ENCODE measurements at places on chromosomes 4 and X.

- DNase-seq: no peak
Observed at GRCh38 chr4:167210166-167210565, 24.1 kb downstream of the SPOCK3 start.

DNA sequence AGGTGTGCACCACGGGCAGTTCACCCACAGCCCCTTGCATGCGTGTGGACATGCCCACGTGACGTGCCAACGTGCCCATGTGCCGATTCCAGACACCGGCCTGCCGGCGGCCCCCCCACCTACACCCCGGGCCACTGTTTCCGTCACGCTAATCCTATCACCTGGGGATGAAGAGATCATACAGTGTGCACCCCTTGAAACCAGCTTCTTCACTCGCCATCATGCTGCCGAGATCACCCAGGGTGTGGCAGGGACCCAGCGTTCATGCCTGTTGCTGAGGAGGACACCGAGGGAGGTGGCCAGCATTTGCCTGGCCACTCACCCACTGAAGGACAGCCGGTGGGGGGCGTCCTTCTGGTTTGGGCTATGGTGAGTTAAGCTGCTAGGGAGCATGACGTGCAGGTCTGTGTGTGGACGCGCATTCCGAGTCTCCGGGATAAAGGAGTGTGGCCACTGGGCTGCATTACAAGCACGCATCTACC is 14.1 kb downstream of the CTBP1 start:
- DNase-seq: no peak

GRCh38 chr4:107939307-107939706 is 8.0 kb downstream of the CYP2U1 start:
- DNase-seq: no peak

DNA sequence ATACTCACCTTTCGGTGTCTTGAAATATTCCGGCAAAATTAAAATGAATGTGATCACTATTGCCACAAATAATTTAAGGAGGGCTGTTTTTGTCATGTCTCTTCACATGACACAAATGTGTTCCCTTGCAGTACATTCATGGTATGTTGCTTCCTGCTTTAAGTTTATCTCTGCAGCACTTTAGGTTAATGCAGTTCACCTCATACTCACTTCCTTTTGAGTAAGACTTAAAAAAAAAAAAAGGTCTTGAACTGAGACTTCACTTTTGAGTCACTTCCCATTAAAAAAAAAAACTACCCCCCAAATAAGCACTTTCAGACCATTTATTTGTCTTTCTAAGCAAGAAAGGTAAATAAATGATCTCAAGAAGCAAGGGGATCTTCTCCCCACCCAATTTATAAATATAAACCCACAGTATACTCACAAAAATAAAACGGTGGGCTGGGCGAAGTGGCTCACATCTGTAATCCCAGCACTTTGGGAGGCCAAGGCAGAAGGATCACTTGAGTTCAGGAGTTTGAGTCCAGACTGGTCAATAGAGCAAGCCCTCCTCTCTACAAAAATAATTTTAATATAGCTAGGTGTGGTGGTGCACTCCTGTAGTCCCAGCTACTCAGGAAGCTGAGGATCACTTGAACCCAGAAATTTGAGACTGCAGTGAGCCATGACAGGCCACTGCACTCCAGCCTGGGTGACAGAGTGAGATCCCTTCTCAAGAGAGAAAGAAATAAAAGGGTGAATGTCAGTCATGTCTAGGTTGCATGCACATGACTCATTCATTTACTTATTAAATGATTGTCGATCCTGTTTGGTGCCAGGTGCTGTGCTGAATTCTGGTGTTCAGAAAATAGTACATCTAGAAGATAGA is at the start of gene TMEM156:
TSS of gene TMEM156 (minus strand) at position 192 of the 868 bp plus-strand sequence. CDS start at position 96, 96 bp downstream.
- DNase-seq: peak; percentile 56

DNA sequence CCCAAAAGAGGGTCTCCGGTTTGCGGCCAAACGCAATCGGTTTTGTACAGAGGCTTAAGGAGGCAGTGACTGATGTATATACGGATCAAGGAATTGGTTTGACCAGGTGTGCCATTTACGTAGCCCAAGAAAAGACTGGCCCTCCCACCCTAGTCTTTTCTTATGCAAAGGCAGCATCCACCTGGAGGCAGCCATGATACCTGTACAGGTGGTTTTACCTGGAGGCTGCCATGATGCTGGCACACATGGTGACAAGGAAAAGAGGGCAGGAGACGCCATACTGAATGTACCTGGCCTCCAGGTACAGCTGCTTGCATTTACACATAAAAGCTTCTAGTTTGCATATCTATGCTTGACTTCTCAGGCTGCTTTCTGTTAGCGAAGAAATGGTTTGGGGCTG is 917.7 kb upstream of the INTU start:
- no peak for DNase-seq

- no peak for DNase-seq
Observed at GRCh38 chr4:119000400-119000799, 111.7 kb downstream of the SYNPO2 start.

DNA sequence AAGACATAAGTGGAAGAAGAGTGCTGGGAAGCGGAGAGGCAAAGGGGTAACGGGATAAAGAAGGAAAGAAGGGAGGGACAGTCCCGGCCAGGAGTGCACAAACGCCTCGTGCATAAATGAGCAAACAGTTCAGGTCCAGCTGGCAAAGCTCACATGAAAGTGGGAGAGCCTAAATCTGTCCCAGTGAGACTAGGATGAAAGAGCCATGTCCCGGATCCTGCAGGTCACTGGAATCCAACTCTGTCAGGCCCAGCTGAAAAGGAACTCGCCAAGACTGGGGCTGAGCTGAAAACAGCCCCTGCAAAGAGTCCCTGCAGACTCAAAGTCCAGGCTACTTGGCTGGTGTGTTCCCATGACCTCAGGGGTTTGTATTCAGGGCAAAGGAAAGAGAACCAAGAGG is 38.0 kb upstream of the CRMP1 start:
- no peak for DNase-seq

DNA sequence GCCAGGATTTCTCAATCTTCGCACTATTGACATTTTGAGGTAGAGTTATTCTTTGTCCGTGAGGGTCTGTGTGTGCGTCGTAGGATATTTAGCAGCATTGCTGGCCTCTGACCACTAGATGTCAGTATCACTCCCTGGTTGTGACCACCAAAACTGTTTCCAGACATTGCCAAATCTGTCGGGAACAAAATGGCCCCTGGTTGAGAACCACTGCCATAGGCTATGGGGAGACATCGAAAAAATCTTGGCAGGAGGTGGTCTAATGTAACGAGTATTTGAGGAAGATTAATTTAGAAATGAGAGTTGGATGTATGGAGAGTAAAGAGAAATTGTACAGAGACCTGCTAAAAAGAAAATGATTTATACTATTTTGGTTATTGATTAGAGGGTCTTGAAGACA is 108.4 kb downstream of the DOCK11 start:
- DNase-seq: peak; percentile 72

DNA sequence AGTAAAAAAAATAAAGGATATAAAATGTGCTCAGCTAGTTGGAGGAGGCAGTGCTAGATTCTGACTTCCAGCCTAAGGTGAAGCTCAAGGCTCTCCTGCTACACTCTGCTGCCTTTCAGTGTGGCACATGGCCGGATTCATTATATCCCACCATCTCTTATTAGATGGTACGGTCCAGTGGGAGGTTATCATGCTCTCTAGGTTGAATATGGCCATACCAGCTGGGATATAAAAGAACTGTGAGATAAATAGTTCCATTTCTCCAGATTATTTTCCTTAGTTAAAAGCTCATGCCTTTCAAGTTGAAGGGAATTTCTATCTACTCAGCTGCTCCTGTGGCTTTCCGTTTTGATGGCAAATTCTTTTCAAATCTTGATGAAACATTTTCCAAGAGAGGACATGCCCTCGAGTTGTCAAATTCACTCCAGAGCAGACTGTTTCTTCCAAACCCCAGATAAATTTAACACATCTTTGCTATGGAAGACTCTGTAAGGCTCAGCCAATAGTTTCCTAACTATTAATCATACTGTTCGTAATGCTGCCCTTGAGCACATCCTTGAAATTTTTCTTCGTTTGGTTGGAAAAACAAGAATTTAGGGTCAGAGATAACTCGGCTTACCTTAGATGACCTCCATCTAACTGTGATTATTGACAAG is 2.2 kb upstream of the MGARP start:
- peak; percentile 4 for DNase-seq

- DNase-seq: no peak
Observed at GRCh38 chr4:163672751-163673150, 178.3 kb downstream of the TMA16 start.

DNA sequence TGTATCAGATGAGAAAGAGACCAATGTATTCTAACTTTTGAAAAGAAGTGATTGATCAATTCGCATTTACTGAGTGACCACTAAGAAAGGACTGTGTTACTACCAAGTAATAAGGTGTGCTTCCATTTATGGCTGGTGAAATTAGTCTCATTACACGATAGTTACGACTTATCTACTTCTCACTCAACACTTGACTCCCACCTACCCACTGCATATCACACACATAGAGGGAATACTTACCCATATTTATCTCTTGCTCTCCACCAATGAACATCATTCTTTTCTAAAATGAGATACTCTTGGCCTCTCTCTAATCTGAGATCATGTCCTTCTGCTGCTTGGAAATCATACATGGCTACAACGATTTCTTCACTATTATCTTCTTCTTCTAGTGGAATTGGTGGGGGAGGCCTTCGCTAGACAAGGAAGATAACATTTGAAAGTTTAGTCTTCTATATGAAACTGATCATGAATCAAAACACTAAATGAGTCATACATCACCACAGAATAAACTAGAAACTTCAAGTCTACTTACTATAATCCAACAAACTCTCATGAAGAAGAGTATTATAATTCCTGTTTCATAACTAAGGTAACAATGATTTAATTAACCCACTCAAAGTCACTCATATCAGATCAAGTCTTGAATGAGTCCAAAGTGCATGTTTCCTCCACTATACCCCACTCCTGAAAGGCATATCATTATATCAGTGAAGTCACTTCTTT is 33.7 kb upstream of the TXK start:
- DNase-seq: no peak

GRCh38 chrX:52585892-52586291 is 68.8 kb downstream of the SSX7 start:
- DNase-seq: no peak

GRCh38 chr4:169070895-169071218 is 60.8 kb upstream of the CBR4 start:
- DNase-seq: peak; percentile 9

DNA sequence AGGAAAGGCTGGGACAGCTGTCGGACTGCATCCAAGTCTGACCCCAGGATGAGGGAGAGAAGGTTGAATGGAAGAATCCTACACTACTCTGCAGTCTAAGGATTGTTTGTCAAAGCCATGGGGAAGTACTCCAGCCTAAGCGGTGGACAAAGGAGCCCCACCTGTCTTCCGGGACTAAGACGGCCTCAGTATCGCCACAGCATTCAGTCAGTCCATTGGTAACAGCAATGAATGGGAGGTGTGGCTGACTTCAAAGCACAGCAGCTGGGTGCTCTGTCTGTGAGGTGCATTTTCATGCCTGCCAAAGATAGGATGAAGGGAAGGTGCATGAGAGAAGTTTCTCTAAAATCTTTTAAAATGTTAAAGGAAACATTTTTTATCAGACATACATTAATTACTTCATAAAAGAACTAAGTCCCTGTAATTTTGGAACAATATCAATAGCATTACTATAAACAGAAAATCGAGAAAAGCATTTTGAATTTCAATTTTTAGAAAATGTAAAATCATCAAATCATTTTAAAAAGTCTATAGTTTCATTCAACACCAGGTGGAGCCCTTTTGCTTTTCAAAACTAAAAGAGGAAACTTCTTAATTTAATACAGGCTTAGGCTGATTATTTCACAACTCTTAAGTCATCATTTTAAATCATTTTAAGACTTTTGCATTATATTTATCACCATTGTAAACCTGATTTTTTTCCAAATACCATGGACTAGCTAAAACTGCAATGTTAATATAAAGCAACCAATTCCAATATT is 27.6 kb upstream of the INTU start:
- peak; percentile 60 for DNase-seq

DNA sequence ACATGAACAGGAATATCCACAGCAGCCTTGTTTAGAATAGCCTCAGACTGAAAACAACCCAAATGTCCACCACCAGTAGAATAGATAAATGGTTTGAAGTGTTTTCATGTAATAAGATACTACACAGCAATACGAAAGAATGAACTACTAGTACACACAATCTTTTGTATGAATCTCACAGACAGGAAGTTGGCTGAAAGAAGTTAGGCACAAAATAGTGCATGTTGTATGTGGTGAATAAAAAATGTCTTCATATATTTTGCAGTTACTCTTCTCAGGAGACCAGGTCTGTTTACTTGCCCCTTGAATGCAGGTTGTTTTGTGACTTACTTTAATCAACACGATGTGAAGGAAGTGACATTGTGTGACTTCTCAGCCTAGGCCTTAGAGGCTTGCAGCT is 75.9 kb upstream of the LEF1 start:
- DNase-seq: no peak

GRCh38 chrX:155069414-155069813 is 1.5 kb downstream of the CMC4 start:
- no peak for DNase-seq

GRCh38 chrX:56233682-56234081 is 1.5 kb downstream of the KLF8 start:
- peak; percentile 80 for DNase-seq

GRCh38 chr4:68765876-68766275 is 49.9 kb upstream of the UGT2B10 start:
- no peak for DNase-seq

DNA sequence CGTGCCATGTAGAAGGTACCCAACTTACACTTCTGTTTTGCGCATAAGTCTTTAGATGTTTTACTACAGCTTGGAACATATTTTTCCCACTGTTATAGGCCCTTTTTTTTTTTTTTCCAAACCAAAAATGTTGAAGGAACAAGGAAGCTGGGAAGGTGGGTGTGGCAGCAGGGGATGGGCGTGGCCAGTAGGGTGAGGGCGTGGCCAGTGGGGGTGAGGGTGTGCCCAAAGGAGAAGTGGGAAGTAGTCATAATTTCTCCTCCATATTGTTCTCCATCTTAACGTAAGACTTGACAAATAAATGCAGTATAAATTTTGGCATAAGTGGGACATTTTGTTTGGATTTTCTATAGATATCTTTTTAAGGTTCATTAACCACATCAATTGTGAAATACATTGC is 30.4 kb downstream of the CLDN22 start:
- DNase-seq: peak; percentile 14

DNA sequence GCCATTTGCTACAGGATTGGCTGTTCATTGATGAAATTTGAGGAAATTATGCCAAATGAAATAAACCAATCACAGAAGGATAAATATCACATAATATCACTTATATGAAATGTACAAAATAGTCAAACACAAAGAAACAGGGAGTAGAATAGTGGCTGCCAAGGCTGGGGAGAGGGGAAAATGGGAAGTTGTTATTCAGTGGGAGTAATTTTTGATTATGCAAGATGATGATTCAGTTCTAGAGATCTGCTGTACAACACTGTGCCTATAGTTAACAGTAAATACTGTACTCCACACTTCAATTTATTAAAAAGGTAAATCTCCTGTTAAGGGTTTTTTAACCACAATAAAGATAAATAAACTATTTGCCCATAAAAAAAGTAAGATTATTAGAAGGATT is 101.1 kb downstream of the TMA16 start:
- no peak for DNase-seq

GRCh38 chr4:8414377-8414776 is 26.1 kb downstream of the ACOX3 start:
- DNase-seq: no peak

All from fibroblast of mammary gland (primary cell).